ENCODE measurements at places on chromosomes 13 and 19. TPM values are rescaled to one million over a fixed set of nuclear protein-coding genes. Genes with fewer than 3 reads are reported as not detected.
A peak's percentile ranks its signal among the peaks of the same experiment; 100 is the strongest.

Gene DIRAS1
- total RNA-seq = 2.5 TPM

Gene BCL2L12
- total RNA-seq = 4.7 TPM

Gene DKKL1
- not detected for total RNA-seq

Gene GGN
- under 0.01 TPM for total RNA-seq

Gene CCNE1
- 6.8 TPM for total RNA-seq

GRCh38 chr19:48878196-48879024 is 6.2 kb downstream of the PPP1R15A start:
- DNase-seq = peak; percentile 41

DNA sequence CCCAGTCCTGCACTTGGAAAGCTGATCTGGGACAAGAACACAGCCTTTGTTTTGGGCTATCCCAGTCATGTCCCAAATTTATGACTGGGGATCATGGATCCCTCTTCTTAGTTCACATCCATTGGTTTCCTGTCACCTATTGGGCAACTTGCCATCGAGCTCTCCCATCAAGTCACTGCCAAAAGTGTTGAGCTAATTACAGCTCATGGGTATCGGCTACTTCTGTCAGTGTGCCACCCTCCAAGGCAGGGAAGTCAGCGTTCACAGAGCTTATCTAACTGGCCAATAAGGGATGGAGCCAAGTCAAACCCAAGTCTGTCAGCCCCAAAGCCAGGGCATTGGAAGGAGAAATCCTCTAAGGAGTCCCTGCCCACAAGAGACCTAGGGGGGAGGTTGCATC is 53.2 kb upstream of the KATNAL1 start:
- no peak for DNase-seq

GRCh38 chr13:51765142-51765515 is 38.8 kb downstream of the DHRS12 start:
- no peak for DNase-seq

GRCh38 chr13:103976371-103976770 is 910.2 kb upstream of the SLC10A2 start:
- no peak for DNase-seq

DNA sequence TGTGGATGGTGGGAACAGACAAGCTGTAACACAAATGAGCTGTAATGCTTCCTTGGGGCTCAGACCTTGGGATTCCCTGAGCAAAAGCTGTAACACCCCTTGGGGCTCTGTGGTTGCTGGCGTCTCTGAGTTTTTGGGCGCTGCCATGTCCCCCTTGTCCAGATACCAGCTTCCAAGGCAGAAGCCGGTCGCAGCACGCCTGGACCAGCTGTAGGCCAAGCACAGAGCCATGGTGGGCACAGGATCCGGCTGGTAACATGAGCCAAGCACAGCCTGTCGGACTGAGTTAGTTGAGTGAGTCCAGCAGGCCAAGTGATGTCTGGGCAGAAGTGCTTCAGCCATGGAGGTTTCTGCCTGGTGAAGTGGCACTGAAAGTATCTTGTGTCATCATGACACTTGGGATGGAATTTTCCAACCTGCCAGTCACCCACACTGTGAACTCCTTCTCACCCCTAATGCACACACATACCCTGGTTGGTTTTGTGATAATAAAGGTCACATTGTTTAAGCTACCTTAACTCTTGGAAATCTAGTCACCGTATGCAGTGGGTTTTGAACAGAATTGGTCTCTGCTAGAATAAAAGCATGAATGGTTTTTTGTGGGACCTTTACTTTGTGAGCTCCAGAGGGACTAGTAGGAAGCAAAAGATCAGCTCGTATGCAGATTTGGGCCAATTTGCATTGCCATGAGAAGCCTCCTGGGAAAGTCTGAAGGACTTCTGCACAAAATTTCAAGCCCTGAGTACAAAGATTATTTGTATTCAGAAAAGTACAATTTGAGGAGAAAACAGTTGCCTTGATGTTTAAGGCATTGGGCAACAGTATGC is 7.0 kb upstream of the ZNF17 start:
- no peak for DNase-seq

DNA sequence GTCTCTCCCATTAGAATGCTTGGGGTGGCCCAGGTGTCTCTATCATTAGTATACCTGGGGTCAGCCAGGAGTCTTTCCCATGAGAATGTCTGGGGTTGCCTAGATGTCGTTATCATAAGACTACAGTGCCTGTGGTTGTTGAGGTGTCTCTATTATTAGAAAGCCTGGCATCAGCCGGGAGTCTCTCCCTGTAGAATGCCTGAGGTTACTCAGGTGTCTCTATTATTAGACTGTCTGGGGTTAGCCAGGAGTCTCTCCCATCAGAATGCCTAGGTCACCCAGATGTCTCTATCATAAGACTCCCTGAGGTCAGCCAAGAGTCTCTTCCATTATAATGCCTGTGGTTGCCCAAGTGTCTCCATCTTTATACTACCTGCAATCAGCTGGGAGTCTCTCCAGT is 1541.1 kb downstream of the UQCRFS1 start:
- DNase-seq = no peak

GRCh38 chr19:48735031-48735615 is 5.3 kb downstream of the RASIP1 start:
- DNase-seq = no peak

DNA sequence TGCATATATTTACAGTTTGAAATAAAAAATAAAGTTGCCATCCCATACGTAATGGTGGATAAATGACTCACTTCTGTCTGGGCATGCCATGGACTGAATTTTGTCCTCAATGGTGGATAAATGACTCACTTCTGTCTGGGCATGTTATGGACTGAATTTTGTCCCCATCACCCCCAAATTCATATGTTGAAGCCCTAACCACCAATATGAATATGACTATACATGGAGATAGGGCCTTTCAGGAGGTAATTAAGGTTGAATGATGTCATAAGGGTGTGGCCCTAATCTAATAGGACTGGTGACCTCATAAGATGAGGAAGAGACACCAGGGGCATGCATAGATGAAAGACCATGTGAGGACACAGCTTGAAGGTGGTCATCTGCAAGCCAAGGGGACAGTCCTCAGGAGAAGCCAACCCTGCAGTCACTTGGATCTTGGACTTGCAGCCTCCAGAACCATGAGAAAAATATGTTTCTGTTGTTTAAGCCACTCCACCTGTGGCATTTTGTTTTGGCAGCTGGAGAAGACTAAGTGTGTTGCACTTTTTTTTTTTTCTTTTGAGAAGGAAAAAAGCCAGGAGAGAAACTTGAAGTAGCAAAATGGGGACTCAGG is 41.8 kb downstream of the RFC3 start:
- DNase-seq = no peak
